CD4-positive, alpha-beta memory T cell (primary cell): ENCODE measurements at places on chromosomes 7 and 10.

DNA sequence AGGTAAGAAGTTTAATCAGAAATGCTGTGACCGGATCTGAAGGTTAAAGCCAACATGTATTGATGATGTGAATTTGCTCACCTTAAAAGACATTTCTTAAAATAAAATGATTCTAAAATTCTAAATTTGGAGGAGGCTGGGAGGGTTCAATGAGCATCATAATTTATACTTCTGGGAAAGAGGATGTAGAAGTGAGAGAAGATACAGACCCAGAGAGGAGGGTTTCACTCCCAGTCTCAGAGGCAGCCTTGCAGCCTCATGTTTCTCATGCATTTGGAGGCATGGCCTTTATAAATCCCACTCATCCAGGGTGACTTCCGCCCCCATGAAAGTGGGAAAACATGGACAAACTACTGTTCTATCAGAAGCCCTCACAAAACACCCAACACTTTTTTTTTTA lies 305.6 kb upstream of the PITRM1 start:
- DNase-seq, result no peak

DNA sequence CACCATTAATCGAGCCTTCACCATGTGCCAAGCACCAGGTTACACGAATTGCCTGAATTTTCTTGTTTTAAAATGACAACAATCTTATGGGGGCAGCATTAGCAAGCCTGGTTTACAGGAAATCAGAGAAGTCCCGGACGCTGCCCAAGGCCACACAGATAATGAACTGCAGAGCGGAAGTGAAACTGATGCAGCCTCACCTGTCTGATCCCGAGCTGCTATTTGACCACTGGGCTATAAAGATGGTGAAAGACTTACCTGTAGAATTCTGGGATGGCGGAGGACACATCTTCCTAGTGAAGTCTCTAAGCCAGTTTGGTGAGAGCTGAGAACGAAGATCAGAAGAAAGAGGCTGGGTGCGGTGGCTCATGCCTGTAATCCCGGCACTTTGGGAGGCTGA lies 21.7 kb upstream of the GALNTL5 start:
- DNase-seq, result no peak

DNA sequence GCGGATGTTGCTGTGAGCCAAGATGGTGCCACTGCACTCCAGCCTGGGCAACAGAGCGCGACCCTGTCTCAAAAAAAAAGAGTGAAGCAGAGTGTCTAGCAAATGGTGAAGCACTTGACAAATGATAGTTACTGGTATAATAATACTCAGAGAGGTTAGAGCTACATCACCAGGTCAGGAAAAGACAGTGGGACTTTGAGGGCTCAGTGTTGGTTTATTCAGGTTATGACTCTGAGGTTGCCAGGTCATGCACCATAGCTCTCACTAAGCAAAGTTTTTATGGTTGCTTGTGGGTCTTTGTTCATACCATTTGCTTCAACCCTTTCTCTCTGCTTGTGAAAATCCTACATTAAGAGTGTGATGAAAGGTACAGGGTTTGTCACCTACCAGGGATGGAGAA lies 13.6 kb downstream of the MRPS33 start:
- DNase-seq, result no peak

DNA sequence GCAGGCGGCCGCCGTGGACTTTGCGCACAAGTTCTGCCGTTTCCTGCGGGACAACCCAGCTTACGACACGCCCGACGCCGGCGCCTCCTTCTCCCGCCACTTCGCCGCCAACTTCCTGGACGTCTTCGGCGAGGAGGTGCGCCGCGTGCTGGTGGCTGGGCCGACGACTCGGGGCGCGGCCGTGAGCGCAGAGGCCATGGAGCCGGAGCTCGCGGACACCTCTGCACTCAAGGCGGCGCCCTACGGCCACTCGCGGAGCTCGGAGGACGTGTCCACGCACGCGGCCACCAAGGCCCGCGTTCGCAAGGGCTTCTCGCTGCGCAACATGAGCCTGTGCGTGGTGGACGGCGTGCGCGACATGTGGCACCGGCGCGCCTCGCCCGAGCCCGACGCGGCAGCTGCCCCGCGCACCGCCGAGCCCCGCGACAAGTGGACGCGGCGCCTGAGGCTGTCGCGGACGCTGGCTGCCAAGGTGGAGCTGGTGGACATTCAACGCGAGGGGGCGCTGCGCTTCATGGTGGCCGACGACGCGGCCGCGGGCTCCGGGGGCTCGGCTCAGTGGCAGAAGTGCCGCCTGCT lies 14.1 kb downstream of the SH2B2 start:
- no peak for DNase-seq

GRCh38 chr10:3337741-3338140 lies 165.2 kb upstream of the PITRM1 start:
- DNase-seq, result no peak

DNA sequence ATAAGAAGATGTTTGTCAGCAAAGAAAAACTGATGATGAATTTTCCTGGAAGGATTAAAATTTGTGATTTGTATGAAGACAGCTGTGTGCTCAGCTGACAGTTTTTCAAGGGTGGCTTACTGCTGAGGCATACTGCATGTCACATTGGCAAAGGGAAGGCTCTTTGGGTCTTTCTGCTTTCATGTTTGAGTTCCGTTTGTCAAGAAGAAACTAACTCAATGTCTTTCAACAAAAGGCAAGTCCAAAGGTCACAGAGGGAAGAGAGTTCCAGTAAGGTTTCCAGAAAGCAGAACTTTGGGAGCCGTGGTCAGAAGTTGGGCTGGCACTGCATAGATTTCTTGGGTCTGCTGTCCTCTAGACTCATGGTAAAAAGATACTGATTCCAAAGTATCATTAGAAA lies 16.9 kb downstream of the DYDC2 start:
- no peak for DNase-seq

- DNase-seq, result no peak
Measured at GRCh38 chr7:157947504-157947903, 610.7 kb downstream of the DNAJB6 start.

DNA sequence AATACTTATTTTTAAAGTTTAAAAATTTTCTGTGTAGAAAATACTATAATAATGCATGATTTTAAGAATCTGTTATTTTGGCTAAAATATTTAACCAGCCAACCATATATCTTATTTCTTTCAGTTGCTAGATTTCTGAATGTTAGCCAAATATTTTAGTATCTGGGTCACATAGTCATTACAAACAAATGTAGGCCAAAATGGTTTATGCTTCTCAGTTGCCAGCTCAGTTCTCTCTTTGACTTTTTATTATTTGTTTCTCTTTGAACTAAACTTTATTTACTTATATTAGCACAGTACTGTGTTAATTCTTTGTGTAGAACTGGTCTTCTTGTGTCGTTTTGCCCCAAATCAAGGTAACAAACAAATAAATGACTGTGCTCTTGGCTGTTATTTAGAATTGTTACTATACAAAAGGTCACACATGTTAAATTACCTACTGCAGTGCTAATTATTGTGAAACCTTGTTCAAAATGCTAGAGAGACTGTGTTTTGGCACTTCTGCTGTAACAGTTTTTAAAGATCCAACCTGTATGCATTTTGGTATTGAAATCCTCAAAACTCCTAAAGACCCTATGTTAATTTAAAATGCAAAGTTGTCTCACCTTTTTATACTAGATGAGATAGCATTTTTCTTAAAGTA lies 39.8 kb downstream of the ZEB1 start:
- DNase-seq, result no peak

GRCh38 chr10:30858499-30858898 lies 173.2 kb downstream of the ZNF438 start:
- no peak for DNase-seq

GRCh38 chr7:34011696-34012095 lies 106.4 kb downstream of the BMPER start:
- DNase-seq, result no peak

DNA sequence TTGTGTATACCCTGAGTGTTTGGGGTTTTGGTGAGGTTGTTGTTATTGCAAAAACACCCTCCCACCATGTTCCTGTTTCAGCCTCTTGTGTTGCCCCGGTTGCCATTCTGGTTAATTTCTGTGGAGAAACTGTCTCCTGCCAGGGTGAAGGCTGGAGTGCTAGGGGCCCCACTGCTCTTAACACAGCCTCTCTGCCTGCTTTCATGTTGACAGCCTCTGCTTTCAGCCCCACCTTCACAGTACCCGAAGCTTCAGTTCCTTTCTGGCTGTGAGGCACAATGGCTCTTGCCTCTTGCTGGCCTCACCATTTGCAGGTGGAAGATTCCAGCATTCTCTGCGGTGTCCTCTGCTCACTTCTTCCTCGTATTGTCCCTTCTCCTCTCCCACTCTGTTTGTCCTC lies 19.2 kb downstream of the SLC18A2 start:
- no peak for DNase-seq

- no peak for DNase-seq
Measured at GRCh38 chr7:106485031-106485551, 175.9 kb downstream of the CCDC71L start.

- no peak for DNase-seq
Measured at GRCh38 chr10:110765513-110766319, 106.0 kb upstream of the PDCD4 start.

DNA sequence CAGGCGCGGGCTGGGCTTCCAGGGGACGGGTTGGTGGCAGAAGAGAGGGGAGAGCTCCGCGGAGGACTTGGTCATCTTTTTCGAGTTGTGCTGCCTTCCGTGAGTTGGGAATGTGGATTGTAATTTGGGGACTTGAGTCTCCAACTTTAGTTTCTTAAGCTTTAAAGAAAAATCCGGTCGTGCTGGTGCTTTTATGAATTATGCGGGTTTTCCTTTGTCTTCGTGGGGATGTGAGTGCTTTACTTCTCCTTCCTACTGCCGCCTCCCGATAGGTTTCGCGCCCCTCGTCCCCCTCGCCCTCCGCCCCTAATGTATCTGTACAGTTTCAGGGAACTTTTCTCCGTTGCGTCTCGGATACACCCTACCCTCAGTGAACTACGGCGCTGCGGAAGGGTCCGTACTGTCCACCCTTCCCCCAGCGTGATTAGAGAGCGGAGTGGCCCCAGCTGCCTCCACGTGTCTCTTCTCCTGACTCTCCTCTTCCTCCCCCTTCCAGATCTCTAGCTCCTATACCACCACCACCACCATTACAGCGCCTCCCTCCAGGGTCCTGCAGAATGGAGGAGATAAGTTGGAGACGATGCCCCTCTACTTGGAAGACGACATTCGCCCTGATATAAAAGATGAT lies 649 bp downstream of the SCD start:
- DNase-seq, result no peak
